T-helper 17 cell (primary cell): ENCODE measurements at places on chromosomes 7 and 10.

DNA sequence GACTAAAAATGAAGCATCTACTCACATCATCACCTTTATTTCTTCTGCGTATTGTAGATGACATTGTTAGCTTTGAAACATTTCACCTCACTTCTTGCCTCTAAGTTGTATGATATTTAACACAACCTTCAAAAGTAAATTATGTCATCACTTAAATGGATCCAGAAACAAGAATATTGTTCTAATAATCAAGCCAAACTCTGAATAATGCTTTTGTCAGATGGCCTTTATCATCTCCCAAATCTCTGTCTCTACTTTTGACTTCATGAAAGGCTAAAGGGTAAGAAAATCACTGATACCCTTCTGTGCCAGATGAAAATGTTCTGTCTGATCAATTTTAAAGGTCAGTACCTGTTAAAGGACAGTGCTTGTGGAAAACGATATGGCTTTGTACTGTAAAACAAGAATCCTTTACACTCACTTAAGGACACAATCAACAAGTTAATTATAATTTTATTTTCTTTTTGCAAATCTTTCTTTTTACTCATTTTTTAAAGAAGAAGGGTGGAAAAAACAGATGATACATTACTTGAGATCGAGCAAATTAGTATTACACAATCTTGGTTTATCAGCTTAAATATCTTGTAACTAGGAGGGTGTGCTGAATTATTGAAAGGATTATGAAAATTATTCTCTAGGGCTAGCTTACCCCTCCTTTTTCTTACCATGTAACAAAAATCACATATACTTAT, 309.4 kb upstream of the IGFBP3 start:
- no peak for DNase-seq

- no peak for DNase-seq
Measured at GRCh38 chr10:119370111-119370741, 162.9 kb downstream of the GRK5 start.

GRCh38 chr10:27783660-27784059, 38.0 kb upstream of the MKX start:
- no peak for DNase-seq

DNA sequence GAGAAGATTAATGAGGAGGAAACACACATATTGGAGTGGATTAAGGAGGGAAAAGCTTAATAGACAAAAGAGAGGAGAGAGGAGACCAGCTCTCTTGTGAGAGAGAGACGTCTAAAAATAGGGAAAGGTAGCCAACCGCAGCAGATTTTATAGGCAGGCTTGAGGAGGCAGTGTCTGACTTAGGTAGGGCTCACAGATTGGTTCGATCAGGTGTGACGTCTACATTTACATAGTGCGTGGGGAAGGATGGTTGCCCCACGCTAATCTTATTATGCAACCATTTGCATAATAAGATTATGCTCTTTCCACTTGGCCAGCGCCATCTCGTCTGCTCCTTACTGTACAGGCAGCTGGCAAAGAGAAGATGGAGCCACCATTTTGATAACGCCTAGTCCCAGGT, 122.0 kb downstream of the MARCHF5 start:
- DNase-seq, result no peak

GRCh38 chr10:52597189-52597863, 175.3 kb downstream of the MBL2 start:
- DNase-seq, result no peak

DNA sequence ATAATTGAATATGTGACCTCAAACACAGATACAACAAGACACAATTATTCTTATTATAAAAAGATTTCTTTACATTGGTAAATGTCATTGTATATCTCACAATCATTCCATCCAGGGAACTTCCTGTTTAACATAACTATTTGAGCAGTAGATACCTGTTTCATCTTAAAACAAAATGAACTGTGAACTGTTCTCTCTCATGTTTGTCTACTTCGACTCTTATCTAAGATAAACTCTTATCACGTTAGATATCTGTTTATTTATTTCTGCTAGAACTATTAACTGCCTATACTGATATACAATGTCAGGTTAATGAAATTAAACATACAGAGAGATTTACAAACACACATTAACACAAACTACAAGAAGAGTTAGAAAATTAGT, 20.1 kb downstream of the ANK3 start:
- DNase-seq, result no peak

DNA sequence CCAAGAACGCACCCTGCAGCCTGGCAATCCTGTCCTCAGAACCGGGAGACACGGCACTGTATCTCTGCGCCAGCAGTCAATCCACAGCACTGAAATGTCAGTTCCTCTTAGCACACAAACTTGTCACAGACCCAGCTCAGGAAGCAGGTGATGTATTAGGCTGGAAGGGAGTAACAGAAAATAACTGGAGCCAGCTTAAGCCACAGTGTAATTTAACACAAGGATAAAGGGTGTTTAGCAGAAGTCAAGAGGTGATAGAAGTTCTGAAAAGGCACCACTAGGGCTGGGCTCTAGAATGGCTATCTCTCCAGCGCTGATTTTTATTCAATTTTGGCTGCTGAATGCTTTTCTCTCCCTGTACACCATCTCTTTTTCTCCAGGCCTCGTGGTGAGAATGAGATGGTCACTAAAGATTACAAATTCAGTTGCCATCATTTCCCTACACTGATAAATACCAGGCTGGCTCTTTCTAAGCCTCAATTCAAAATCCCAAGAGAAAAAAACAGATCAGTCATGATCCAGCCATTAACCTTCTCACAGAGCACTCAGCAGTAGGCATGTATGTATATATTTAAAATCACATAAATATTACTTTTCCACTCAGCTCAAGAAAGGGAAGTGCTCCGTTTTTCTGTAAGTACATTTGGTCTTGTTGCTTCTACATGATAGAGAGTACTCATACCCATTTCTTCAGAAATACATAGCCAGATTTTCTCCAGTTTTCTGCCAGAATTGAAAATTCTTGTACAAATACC, 102.7 kb upstream of the PRSS1 start:
- no peak for DNase-seq

GRCh38 chr7:155230169-155230593, 67.5 kb upstream of the INSIG1 start:
- DNase-seq, result no peak

DNA sequence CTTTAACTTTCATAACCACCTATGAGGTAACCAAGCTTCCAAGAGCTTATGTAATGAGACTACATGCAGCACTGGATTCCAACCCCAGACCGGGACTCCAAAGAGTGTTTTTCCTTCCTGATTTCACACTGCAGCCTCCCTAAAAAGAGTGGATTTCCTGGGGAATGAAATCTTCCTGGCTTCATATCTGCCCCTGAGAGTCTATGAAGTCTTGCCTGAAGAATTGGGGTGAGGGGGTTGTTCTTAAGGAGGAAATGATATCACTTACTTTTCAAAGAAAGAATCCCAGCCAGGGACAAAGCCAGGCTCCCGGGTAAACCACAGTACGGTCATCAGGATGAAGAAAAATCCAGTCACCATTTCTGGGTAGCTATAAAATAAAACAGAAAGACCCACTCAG, 29.7 kb downstream of the STMP1 start:
- no peak for DNase-seq

DNA sequence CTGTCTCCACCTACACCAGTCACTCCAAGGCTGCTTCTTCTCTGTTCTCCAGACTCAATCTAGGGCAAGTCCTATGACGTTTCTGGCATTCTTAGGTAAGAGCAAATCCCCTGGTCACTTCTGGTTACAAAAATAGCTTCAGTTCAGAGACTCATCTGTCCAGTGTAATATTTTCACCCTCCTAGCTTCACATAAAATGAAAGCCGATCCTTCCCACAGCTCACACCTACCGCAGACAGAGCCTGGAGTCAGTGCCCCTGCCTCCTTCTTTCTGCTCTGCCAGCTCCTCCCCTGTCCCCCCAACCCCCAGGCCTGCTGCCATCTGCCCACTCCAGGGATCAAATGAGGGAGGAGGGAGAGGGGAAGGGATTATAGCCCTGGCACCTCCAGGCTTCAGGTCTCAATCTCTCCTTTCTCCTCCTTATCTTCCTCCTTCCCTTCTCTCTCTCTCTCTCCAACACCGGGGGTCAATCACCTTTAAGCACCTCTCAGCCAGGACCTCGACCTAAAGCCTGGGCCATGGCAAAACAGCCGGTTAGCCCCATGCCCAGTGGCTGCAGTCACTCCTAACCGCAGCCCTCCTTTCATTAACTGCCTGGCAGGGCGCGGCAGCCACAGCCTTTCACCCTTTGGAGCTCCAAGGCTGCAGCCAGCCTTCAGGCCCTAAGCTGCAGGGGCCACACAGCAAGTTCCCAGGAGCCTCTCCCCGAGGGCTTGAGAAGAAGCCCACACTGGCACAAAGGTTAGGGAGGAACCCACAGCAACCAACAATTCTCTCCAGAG, 292.6 kb upstream of the MGMT start:
- DNase-seq, result no peak

- DNase-seq, result no peak
Measured at GRCh38 chr10:126459878-126460481, 71.7 kb upstream of the ADAM12 start.
